ENCODE measurements at places on chromosomes 4 and X. TPM values are rescaled to one million over a fixed set of nuclear protein-coding genes. Genes with fewer than 3 reads are reported as not detected.
A peak's percentile ranks its signal among the peaks of the same experiment; 100 is the strongest.

CYSLTR1 gene
- 20.8 TPM for total RNA-seq

TLL1 gene
- total RNA-seq = not detected

UBL4A gene
- 46.4 TPM for total RNA-seq

CLDN34 gene
- not detected for total RNA-seq

FRAS1 gene
- not detected for total RNA-seq

PAGE5 gene
- total RNA-seq = not detected

MFAP3L gene
- total RNA-seq = 0.35 TPM

TBC1D14 gene
- 50.1 TPM for total RNA-seq

GRCh38 chrX:126393284-126393683 is 159.3 kb downstream of the DCAF12L1 start:
- no peaks in the 10 kb centered on the region for H3K36me3 ChIP-seq
- no peak overlapping the region for H3K27ac ChIP-seq
- no peaks in the 10 kb centered on the region for H3K4me1 ChIP-seq

DNA sequence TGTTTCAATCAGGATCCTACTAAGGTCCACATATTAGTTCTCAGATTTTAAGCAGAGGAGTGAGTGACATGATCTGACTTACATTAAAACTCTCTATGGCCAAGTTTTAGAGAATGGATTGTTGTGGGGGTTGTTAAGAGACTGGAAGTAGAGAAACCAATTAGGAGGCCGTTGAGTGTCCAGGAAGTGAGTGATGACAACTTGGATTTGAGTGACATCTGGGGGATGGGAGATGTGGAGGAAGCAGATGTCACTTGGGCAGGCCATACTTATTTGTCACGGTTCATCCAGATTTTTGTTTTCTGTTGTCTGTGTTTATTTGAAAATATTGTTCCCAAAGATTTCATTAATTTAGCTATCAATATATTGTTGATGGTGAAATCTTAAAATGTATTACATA is 28.3 kb downstream of the ADD1 start:
- H3K4me3 ChIP-seq = no peak overlapping the region
- peak overlapping the region; percentile 73 for H3K27ac ChIP-seq
- no peak for DNase-seq
- no peaks in the 10 kb centered on the region for H3K27me3 ChIP-seq
- H3K4me1 ChIP-seq = peaks cover 44% of the 10 kb centered on the region
- peaks cover 26% of the 10 kb centered on the region for H3K36me3 ChIP-seq

DNA sequence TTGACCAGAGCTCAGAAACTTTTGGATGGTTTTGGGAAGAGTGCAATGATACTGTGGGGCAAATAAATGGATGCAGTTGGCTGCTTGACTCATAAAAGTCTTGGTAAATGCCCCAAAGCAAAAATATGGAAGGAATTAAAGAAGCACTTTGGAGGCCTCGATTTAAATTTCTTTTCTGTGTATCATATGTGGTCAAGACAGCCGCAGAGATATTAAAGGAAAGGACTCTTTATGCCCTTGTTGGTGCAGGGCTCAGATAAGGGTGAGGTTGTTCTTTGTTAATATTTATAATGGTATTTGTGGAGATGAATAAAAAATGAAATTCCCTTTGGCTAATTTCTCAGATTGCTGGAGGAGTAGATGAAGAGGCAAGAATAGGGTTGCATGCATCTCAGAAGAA is 90.2 kb downstream of the NHS start:
- H3K36me3 ChIP-seq = no peaks in the 10 kb centered on the region
- H3K27ac ChIP-seq = no peak overlapping the region
- H3K4me1 ChIP-seq = no peaks in the 10 kb centered on the region
- H3K4me3 ChIP-seq = no peak overlapping the region
- no peak for DNase-seq

GRCh38 chr4:153512952-153513500 is 46.9 kb downstream of the TMEM131L start:
- H3K27me3 ChIP-seq = no peaks in the 10 kb centered on the region
- no peak overlapping the region for H3K4me3 ChIP-seq
- H3K27ac ChIP-seq = no peak overlapping the region
- DNase-seq = no peak
- H3K36me3 ChIP-seq = peaks cover 35% of the 10 kb centered on the region

DNA sequence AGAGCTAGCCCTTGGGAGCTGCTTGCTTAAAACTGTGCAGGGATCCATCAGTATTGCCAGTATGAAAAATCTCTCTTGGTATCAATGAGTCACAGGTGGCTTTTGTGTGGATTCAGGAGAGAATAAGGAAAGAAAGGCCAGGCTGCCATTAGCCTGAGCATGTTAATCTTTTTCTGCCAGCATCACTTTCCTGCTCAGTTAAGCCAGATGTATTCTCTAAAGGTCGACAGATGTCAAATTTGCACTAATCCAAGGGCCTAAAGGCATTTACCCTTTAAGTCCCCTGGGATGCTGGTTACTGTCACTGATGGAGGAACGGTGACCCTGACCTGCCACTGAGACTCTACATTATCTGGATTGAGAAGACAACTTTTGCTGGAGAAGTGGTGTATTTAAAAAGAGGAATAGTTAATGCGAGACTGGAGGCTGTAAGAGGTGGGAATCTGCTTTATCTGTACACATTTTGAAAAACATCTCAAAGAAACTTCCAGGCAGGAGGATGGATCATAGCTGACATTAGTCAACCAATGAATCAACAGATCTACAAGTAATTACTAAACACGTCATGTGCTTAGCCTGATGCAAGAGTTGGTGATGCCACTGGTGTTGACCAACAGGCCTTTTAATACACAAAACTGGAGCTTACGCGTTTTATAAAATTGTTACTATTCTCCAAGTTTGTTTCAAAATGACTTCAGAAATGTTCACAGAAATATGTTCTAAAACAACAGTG is 241.4 kb upstream of the ANXA3 start:
- H3K4me3 ChIP-seq = no peak overlapping the region
- peaks cover 23% of the 10 kb centered on the region for H3K4me1 ChIP-seq
- peaks cover 13% of the 10 kb centered on the region for H3K27me3 ChIP-seq
- DNase-seq = no peak

GRCh38 chr4:74205046-74205445 is 47.1 kb downstream of the MTHFD2L start:
- H3K4me1 ChIP-seq = peaks cover 17% of the 10 kb centered on the region
- H3K27ac ChIP-seq = no peak overlapping the region
- DNase-seq = no peak
- H3K36me3 ChIP-seq = peaks cover 8% of the 10 kb centered on the region

DNA sequence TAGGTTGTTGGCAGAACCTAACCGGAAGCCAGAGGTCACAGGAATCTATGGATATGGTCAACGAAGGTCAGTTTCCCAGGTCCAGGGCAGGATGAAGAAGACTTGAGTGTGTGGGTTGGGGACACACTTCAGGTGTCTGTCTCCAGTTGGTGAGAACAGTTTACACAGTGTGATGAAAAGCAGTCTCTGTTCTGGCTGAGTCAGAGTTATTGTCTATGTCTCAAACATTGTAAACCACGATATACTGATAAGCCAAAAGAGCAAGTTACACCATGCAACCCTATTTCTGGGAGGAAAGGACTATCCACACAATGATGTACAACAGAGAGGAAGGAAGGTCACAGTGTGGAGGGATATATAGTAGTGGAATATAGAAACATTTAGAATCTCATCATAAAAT is 187.1 kb upstream of the C1QTNF7 start:
- no peak overlapping the region for H3K27ac ChIP-seq
- no peak for DNase-seq
- no peaks in the 10 kb centered on the region for H3K4me1 ChIP-seq
- H3K4me3 ChIP-seq = no peak overlapping the region
- no peaks in the 10 kb centered on the region for H3K36me3 ChIP-seq
- no peaks in the 10 kb centered on the region for H3K27me3 ChIP-seq

DNA sequence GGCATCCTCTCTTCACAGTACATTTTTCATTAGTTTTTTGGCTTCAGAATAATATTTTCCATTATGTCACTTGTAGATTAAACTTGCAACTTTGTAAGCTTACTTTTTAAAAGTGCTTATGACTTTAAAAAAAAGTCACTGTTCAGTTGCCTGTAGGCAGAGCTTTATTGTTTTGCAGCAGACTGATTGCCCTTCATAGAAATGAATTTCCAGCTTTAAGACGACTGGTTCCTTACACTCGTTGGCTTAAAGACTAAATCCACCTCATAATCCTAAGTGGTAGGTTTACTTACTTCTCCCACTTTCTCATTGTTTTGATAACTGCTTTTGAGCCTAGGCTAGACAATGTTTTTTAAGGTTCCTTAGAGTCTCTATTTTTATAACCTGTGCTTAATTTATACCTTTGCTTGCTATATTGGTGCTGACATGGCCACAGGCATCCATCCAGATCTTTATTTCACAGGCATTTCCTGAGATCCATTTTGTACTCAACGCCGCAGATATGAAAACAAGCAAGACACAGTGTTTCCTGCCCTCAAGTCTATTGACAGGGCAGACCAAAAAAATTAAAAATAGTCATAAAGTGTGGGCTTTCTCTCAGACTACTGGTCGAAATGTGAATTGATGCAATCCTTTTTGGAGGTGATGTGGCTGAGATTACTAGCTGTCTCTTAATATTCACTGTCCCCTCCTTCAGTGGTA is 12.6 kb upstream of the IL13RA2 start:
- no peak overlapping the region for H3K4me3 ChIP-seq
- no peaks in the 10 kb centered on the region for H3K36me3 ChIP-seq

DNA sequence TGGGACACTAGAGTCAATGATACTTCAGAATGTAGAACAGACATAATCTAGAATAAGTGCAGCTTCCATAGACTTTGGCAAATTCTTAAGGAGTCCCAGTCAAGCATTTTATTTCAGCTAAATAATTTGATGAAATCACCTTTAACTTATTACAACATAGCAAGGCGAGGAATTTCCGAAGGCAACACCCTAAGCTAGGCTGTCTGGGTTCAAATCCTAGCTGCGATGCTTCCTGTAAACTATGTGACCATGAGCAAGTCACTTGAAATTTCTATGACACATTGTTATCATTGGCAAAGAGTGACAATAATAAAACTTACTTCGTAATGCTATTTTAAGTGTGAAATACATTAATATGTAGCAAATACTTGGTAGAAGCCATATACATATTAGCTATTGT is 679.1 kb downstream of the DMD start:
- H3K27ac ChIP-seq = no peak overlapping the region
- H3K4me3 ChIP-seq = no peak overlapping the region
- no peaks in the 10 kb centered on the region for H3K36me3 ChIP-seq
- no peaks in the 10 kb centered on the region for H3K4me1 ChIP-seq
- DNase-seq = no peak

All from activated CD4-positive, alpha-beta T cell treated with anti-CD3 and anti-CD28 coated beads, Interleukin-2, amount 10 ng/mL, durations not matched to agents 7 days and 5 days (primary cell).